Fibroblast of mammary gland (primary cell): ENCODE measurements at places on chromosomes 12 and 14.

DNA sequence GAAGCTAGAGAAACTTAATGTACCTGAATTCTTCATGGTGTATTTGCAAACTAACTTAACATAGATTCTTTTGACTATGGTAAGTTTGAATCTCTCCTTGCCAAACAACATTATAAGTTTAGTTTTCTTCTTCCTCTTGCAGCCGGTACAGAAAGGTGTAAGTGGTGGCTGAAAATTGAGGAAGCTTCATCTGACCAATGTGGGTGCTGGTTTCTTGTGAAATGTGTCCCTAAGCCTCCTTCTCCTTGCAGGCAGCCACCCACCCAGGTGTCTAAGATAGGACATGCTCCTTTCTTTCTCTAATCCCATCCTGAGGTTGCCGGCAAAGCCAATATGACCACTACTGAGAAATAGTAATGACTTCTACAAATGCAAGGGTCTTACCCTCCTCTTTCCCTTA is 20.6 kb downstream of the GSG1 start:
- no peak for DNase-seq

- DNase-seq, result no peak
These were observed 6.6 kb downstream of the SLC25A21 start for GRCh38 chr14:37165794-37166193.

GRCh38 chr14:30596935-30597334 is 25.2 kb upstream of the SCFD1 start:
- DNase-seq, result no peak

DNA sequence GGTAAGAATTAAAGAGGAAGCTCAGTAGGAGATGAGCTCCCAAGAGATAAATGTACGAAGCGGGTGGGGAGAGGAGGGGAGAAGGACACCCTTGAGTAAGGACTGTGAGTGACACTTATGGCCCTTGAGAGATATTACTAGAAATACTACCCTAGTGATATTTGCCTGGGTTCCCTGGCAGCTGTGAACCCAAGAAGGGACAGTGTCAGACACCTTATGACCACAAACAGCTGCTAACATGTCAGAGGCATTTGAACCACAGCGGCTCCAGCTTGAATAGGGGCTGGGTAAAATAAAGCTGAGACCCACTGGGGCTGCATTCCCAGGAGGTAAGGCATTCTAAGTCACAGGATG is 19.6 kb upstream of the SLC6A12 start:
- DNase-seq, result no peak
